ENCODE measurements at places on chromosomes 1 and 21. TPM values are rescaled to one million over a fixed set of nuclear protein-coding genes. Genes with fewer than 3 reads are reported as not detected.

GRCh38 chr21:44281801-44282200 lies 3.9 kb upstream of the AIRE start:
- no peak for DNase-seq

DNA sequence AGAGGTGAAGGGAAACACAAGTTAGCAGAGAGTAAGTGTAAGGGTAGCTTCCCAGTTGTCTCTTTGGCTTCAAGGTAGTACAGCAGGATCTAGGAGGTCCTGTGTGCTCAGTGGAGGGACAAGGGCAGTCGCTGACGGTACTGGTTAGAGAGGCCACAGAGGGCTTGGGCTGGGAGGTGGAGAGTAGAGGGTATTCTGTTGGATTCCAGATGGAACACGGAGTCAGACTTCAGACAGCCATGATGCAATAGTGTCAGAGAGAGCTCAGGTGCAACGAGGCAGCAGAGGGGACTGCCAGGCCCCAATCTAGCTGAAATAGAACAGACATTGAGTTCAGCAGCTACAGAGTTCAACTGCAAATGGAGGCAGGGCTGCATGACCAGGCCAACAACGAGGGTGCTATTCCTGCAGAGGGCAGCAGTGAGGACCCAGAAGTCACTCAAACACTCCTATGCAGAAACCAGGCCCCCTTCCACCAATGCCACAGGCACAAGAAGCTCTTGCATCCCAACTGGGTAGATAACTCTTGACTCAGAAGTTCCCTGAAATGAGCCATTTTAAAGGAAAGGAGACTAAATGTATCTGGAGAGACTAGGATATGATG lies 325.0 kb upstream of the ESRRG start:
- DNase-seq = no peak

DNA sequence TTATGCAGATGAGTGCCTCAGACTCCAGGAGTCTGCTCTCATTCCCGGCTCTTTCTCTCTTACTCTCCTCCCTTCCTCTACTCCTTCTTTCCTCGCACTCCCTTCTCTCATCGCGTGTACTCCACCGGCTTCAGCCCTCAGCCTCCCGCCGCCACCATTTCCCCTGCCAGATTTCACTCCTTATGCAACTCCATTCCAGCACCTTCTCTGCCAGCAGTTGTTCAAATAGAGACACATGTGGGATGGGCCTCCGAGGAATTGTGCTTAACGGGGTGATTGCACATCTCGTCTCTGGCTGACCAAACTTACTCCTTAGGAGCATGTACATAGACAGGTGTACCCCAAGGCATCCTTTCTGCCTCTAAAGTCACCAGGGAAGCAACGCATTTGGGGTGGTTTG lies 2.1 kb downstream of the CNTN2 start:
- DNase-seq = no peak

DNA sequence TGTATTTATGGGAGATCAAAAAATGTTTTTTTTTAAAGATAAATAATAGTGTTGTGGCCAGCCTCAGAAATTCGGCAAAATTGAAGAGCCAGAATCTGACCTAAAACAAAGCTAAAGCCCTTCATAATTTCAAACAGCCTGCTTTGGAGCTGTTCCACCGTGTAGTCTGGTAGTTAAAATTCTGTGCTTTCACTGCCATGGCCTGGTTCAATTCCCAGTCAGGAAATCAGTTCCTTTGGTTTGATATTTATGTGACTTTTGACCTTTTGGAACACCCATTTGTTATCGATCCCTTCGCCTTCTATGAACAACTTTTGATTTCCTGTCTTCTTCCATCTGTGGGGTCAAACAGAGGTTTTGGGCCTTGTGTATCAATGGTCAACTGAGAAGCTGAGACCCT lies 179.8 kb downstream of the HFM1 start:
- no peak for DNase-seq

DNA sequence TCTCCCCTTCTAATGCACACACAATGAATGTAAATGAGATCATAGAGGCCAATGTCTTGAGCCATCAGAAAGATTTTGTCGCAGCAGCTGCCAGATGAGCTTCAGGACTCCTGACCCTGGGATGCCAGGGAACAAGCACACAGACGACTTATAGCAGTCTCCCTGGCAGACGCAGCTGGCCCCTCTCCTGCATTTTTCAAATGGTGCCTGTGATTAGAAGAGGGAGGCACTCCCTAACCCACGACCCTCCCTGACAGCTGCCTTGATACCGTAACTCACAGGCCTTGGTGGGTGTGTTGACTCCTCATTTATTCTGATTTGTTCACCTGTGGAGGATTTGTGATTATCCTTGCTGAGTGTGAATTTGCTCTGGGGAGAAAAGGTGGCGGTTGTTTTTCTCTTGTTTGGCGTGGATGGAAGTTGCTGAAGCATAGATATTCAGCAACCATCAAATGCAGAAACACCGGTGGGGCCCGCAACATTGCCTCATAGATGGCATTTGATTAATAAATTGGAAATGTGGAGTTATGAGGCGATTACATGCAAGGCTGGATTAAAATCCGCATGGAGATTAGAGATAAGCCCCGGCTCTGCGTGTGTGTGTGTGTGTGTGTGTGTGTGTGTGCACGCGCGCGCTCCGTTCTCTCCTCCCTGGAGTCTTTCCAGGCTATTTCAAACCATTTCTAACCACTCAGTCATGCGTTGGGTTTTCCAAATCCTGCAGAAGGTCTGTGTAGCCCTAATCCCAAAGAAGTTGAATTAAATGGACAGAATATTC lies 2.1 kb upstream of the RD3 start:
- DNase-seq = no peak

- no peak for DNase-seq
Observed at GRCh38 chr1:21335088-21335691, 44.9 kb upstream of the ECE1 start.

DNA sequence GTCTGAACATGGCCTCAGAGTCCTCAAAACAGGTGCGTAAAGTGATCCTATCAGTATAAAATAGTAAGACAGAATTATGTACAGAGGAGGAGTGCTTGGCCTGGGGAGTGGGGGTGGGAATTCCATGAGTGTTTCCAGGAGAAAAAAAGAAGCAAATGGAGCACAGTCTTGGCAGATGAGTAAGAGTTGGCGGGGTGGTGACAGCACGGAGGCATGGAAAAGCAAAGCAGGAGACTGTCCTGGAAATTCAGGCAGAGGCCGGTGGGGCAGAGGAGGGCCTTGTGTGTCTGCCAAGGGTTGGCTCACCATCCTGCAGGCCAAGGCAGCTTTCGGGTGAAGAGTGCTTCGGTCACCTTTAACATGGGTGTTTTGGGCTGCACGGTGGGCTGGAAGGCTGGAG lies 63.4 kb downstream of the OPTC start:
- DNase-seq = no peak

DNA sequence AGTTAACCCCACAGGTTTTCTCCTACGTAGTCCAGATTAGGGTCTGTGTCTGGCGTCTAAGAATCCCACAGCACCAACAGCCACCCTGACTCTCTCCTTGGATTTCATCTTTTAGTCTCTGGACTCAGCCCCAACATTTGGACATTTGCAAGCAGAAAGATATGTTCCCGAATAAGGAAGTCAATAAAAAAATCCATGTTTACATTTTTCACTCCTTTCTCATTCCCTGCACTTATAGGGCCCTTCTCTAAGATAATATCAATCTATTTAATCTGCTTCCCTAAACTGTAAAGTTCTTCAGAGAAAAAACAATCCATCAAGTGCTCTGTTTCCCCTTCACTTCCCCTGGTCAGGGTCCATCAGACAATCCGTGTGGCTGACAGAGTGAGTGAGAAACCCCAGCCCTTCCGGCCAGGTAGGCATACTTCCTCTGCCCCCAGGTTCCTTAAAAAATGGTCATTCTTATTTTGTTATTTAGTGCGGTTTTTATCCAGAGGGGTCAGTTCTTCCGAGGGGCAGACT lies 105.9 kb upstream of the CDC42BPA start:
- no peak for DNase-seq

GRCh38 chr1:4700801-4701200 lies 46.4 kb downstream of the AJAP1 start:
- no peak for DNase-seq

DNA sequence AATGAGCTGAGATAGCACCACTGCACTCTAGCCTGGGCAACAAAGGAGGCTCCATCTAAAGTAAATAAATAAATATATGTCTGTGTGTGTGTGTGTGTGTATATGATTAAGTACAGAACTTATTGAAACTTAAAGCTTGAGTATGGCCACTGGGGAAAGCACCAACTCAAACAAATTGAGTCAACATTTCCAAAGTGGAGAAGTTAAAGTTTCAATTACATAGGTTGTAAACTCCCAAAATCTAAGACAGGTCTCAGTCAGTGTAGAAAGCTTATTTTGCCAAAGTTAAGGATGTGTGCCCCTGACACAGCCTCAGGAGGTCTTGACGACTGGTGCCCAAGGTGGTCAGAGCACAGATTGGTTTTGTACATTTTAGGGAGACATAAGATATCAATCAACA lies 458.9 kb upstream of the RGS18 start:
- DNase-seq = no peak

GRCh38 chr21:36499578-36500471 lies 19.9 kb upstream of the CLDN14 start:
- no peak for DNase-seq

DNA sequence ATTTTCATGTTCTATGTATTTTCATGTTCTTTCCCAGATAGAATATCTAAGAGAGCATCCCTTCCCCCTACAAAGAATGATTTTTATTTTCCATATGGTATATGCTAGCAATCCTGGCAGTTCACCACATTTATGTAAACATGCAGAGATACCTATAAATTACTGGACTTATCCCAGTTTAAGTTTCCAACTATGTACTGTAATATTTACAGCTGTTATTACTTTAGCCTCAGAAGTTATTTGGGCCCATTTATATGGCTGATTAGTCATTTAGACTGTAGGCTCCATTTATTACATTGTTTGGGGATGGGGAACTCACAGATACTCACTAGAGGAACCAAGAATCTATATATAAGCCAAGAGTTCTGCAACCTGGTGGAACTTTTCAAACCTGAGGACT lies 84.8 kb upstream of the WARS2 start:
- no peak for DNase-seq

DNA sequence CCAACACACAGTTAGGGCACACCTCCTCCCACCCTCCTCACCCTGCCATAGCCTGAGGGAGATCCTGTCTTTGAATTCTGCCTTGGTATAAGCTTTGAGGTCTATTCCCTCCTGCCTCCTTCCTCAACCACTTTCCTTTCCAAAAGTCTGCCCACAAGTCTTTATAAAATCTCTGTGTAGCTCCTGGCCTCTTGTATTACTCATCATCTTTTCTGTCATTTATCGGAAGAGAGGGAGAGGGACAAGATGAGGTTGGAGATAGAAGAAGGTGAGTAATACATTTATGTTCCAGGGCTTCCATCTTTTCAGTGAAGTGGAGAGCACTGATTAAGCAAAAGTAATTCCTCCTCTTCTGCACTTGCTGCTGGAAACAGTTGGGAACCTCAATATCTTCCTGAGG lies 30.5 kb upstream of the EFCAB14 start:
- DNase-seq = no peak

DNA sequence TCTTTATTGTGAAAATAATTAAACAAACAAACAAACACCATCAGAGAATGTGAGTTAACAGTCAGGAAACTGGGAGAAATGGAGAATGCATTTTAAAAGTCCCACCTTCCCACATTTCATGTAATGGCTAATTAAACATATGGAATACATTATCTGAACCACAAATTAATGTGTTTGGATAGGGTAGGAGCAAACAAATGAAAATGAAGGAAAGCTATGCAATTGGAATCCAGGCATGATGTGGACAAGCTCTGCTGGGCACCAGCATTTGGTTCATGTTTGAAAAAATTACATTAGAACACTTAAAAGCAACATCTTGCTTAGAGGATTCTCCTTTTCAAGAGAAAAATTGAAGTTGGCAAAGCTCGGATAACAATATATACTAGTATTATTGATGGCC lies 628.1 kb downstream of the LMO4 start:
- no peak for DNase-seq

GRCh38 chr1:237258871-237259270 lies 216.9 kb downstream of the RYR2 start:
- DNase-seq = no peak

GRCh38 chr1:220123066-220123465 lies 29.1 kb downstream of the IARS2 start:
- DNase-seq = no peak

DNA sequence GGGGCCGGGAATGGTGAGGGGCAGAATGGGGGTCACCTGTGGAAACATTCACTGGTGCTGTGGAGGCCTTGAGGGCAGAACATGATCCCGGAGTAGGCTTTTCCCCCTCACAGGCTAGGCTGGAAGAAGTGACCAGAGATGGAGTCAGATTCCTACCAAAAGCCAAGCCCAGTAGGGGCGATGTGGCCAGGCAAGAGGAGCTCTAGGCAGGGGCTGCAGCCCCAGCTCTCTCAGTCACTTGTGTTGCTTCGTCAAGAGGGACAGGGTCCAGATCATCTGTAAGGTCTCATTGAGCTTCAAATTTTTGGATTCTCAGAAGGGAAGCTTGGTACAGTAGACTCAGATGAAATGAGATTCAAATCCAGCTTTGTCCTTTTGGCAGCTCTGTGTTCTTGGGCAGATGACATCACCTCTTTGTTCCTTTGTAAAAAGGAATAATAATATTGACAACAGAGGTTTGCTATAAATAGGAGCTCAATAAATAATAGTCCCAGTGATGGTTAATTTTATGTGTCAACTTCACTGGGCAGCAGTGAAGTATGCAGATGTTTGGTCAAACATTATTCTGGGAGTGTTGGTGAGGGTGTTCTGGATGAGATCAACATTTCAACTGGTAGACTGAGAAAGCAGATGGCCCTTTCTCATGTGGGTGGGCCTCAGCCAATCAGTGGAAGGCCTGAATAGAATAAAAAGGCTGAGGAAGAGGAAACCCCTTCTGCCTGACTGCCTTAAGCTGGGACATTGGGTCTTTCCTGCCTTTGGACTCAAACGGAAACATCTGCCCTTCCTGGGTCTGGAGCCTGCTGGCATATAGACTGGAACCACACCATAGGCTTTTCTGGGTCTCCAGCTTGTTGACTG lies 324.7 kb upstream of the USP24 start:
- no peak for DNase-seq

GRCh38 chr1:39003794-39004193 lies 12.7 kb downstream of the AKIRIN1 start:
- no peak for DNase-seq

GRCh38 chr1:15958111-15958510 lies 17.8 kb downstream of the ZBTB17 start:
- DNase-seq = no peak

Gene LMOD1
- not detected for total RNA-seq

Gene PFKL
- total RNA-seq = 89.9 TPM

Gene OR6N1
- not detected for total RNA-seq
